Mucosa of descending colon (tissue), 3 donors: ENCODE measurements at places on chromosomes 13 and 19. TPM values are rescaled to one million over a fixed set of nuclear protein-coding genes. Genes with fewer than 3 reads are reported as not detected.

DNA sequence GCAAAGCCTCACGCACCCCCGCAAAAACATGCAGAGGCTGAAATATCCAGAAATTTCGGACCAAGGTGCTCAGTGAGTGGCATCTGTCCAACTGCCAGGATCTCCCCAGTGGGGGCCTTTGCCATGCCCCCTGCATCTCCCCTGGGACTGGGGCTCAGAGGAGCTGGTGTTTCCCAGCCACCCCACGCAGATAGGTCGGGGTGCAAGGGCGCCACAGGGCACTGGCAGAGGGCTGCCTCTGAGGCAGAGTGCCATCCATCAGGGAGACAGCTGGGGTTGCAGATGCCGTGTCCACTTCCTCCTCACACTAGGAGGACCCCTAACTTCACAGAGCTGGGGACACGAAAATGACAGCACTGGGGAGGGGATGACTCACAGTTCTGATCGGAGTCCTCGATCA, 26.3 kb downstream of the IZUMO4 start:
- DNase-seq: no peak

- DNase-seq: no peak
Observed at GRCh38 chr13:73082471-73082870, 23.7 kb downstream of the KLF5 start.

The ZNF490 gene
- total RNA-seq: 11.3 TPM

- DNase-seq: peak; percentile 58
Observed at GRCh38 chr19:10230173-10230860, 814 bp downstream of the S1PR2 start.

DNA sequence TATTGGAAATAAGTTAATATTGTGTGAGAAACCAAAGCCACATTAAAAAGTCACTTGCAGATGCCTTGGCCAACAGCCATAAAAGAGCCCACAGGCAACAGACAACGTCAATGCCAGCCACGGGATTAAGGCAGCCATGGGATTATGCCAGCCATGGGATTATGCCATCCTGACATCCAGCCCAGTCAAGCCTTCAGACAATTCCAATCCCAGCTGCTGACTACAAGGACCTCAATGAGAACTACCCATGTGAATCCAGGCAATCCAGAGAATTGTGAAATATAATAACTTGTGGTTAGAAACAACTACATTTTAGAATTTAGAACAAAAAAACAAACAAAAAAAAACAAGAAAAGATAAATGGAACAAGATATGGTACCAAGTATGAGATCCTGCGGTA, 356.6 kb downstream of the EFNB2 start:
- no peak for DNase-seq

The DZIP1 gene
- 3.6 TPM for total RNA-seq

- DNase-seq: peak; percentile 55
Observed at GRCh38 chr13:49400755-49401659, 42.9 kb downstream of the CAB39L start.

DNA sequence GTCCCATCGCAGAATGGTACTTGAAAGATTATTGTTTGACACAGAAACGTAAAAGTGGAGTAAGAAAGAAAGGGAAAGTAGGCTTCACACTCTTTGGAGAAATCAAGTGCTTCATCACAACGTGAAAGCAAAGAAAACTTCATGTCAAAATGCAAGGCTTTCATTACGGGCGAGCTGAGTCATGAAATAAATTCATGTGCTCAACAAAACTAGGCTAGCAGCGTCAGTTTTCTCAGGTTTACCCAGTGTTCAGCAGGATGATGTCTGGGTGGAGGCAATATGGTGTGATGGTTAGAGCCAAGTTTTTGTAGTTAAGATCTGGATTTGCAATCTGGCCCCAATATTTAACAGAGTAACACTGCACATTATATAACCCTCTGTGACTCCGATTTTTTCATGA, 128.0 kb downstream of the TRPC4 start:
- DNase-seq: no peak

The ZNF146 gene
- total RNA-seq: 32.8 TPM

The ZNF578 gene
- total RNA-seq: 0.27 TPM

GRCh38 chr19:7004313-7004931, 16.8 kb downstream of the MBD3L2B start:
- no peak for DNase-seq

GRCh38 chr13:40589285-40590109, 76.9 kb downstream of the FOXO1 start:
- DNase-seq: no peak

DNA sequence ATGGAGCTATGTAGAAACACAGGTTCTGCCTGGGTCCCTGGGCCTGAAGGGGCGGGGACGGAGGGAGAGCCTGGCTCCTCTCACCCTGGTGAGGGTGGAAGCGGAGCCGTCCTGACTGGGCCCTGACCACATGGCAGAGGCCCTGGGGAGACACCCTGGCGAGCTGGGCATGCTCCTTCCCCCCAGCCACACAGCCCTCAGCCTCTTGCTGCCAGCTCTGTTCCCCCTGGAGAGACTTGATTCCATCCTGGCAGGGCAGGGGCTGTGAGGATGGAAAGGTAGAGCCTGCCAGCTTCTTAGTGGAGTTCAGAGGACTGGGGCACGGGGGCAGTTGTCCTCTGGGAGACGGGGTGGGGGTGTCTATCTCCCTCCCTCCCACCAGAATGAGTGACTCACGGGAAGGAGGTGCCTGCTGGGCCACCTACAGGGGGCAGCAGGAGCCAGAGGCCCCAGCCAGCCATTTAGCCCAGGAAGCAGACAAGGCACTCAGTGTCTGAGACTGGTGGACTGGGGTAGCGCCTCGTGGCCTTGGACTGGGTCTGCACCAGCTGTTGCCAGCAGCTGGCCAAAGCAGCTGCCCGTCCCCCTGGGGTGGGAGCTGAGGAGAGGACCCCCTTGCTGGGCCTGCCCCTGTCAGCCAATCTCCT, 22.8 kb upstream of the RNF17 start:
- DNase-seq: no peak

GRCh38 chr19:10321417-10321797, 5.6 kb upstream of the FDX2 start:
- peak; percentile 85 for DNase-seq

DNA sequence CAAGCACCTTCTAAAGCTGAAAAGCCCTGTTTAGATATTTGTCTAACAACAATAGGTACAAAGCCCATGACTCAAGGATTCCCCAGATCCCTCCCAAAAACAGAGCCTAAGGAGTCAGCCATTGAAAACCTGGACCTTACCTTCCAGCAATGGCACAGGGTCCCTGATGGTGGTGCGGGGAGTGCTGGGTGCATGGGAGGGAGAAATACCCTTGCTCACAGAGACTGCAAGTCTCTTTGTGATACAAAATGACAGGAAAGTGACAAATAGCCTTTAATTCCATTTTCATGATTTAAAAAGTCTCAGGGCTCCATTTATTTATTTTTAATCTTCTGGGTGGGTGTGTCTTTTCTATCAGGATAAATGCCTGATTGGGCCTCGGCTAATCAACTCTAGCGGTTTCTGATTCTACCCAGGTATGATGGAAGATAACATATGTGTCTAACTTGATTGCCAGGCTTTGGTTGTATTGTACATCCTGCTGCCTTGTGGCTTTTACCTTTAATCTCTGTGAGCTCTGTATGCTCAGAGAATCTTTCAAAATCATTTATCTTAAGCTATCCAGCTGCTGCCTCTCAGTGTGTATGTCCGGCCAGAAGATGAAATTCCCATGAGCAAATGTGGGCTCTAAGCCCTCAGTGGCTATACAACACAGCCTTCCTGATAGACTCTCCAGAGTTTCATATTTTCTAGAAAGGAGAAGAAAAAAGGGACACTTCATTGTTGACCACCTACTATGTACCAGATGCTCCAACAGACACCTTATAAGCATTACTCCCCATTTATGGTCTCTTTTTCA, 54.6 kb upstream of the FAM124A start:
- no peak for DNase-seq

GRCh38 chr19:7783991-7784423, 21.0 kb downstream of the CLEC4M start:
- DNase-seq: no peak

The EBI3 gene
- total RNA-seq: 3.6 TPM

DNA sequence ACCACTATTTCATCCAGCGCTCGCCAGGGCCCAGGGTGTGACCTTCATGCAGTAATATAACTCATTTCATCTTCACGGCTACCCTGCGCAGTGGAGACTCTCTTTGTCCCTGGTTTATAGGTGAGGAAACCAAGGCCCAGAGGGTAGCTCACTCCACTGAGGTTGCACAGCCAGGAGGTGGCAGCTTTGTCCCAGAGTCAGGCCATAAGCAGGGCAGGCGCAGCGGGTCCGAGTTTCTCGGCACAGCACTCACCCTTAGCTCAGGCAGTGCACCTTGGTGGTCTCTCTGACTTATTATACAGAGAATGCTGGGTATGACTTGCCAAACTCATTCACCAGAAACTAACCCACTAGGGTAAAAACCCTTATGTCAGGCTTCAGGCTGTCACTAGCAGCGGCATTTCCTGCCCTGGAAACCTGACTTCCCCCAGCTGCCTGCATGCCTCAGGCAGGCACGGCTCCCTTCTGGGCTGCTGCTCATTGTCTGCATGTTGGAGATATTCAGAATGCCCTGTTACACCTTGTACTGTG, 24.5 kb downstream of the PPP5C start:
- DNase-seq: no peak

GRCh38 chr13:76019421-76020044, 383.4 kb downstream of the LMO7 start:
- peak; percentile 20 for DNase-seq

- DNase-seq: peak; percentile 52
Observed at GRCh38 chr13:112740502-112741131, 50.8 kb downstream of the ATP11A start.

DNA sequence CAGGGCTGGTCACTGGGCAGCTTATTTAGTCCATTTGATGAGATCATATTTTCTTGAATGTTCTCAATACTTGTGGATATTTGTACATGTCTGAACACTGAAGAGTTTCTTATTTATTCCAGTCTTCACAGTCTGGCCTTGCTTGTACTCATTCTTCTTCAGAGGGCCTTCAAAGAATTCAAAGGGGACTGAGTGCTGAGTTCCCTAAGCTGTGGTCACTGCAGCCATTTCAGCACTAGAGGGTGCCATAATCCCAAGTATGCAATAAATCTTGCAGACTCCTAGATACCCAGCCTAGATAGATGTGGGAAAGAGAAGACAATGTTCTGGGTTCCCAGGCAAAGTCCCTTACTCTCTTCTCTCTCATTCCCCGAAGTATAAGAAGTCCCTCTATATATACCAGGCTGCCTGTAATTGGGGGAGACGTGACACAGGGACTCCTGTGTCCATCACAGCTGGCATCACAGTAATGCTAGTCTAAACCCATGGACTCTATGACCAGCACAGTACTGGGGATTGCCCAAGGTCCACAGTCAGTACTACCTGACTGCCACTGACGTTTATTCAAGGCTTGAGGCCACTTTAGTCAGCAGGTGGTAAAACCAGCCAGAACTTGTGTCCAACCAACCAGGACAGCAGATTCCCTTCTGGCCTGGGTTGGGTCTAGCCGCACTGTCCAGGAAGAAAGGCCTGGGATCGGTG, 8.9 kb upstream of the VN1R1 start:
- no peak for DNase-seq

The GPR4 gene
- total RNA-seq: 1.0 TPM

- no peak for DNase-seq
Observed at GRCh38 chr19:56372281-56372680, 21.1 kb downstream of the ZNF582 start.

The THSD8 gene
- 2.7 TPM for total RNA-seq

DNA sequence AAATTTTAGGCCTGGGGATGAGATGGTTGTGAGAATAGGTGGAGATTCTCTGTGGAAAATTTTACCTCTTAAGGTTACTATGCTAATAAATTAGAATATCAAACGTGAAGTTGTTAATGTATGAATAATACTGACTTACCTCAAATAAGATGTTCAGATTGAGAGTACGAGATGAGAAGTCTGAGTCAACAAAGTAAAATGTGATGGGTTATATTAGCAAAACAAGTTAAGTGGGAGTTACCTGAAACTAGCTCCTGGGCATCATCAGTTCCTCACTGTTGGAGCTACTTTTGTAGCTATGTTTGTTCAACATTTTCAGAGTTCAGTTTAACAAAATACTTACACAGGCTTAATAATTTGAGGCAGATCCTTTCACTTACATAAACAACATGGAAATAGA, 108.6 kb downstream of the PIBF1 start:
- DNase-seq: no peak

The ANGPTL8 gene
- not detected for total RNA-seq

The MAG gene
- not detected for total RNA-seq

- DNase-seq: no peak
Observed at GRCh38 chr13:27820524-27821482, 28.5 kb downstream of the GSX1 start.

DNA sequence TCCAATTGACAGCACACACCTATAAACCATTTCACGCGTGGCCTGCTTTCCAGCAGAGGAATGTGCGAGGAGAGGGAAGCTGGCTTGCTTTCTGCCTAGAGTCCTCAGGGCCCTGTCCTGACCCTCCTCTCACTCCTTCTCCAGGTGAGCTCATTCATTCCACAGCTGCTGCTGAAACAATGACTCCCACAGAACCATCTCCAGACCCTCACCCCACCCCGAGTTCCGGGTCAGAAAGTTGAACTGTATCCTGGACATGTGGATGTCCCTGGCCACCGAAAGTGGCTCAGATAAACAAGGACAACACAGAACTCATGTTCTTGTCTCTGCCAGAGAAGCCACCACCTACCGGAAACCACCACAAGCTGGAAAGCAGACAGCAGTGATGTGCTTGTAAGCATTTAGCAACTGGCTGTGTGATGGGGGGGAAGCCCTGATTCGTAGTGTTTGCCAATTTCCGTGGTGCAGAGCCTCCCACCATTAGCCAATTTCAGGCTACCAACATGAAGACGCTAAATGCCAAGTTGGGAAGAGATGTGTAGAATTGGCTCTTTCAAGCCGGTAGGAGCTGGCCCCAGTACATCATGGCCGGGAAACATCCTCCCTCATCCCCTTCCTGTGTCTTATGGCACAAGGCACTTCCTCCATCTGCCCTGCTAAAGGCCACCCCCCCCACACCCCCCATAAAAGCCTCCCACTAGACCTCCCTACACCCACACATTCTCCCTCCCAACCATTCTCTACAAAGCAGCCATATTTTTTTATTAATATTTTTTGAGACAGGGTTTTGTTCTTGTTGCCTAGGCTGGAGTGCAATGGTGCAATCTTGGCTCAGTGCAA, 5.0 kb downstream of the SYCE2 start:
- DNase-seq: no peak

DNA sequence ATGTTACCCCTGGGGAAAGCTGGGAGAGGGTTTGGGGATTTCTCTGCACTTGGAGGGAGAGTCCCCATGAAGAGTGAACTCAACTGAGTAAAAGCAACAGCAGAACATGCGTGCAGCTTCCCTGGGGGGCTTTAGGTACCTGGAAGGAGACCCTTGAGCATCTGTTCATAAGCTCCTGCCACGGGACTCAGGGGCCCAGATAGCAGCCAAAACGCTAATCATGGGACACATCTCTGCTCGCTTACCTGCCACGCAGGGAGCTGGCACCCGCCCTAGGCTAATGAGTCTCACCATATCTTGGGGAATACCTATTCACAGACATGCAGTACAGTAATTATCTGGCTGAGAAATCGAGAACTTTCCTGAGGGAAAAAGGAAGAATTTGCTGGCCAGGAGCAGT, 33.9 kb downstream of the PDCD5 start:
- no peak for DNase-seq
